Stimulated activated naive B cell treated with anti-CD40 and anti-IgM and Interleukin-4, amounts not matched to agents 10 μg/mL and 1 μg/mL and 100 μg/mL, for 72 hours (primary cell): ENCODE measurements at places on chromosomes 11 and 22.

DNA sequence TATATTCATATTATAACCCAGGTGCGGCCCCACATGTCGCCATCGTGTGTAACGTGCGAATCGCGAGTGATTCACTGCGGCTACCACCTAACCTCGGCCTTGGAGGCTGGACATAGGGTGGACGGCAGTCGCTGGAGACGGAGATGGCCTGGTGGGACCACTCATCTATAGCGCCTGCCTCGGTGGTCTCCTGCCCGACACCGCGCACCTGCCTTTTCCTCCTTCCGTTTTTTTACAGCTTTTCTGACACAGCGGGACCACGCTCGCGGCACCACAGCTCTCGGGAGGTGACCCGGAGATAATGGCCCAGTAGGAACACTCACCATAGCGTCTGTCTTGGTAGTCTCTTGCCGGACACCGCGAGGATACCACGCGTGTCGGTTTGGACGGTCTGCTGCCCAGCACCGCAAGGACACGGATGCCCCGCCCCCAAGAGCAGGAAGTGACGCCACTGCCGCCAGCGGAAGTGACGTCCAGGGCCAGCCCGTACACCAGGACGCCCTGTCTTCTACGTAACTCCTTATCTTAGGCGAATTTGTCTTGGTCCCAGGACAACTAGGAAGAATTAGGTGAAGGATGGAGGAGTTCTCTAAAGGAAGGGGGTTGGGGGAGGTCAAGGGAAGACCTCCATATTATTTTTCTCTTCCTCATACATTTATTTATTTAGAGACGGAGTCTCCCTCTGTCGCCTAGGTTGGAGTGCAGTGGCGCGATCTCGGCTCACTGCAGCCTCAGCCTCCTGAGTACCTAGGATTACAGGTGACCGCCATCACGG lies 6.4 kb downstream of the SNU13 start:
- DNase-seq, result peak; percentile 85

DNA sequence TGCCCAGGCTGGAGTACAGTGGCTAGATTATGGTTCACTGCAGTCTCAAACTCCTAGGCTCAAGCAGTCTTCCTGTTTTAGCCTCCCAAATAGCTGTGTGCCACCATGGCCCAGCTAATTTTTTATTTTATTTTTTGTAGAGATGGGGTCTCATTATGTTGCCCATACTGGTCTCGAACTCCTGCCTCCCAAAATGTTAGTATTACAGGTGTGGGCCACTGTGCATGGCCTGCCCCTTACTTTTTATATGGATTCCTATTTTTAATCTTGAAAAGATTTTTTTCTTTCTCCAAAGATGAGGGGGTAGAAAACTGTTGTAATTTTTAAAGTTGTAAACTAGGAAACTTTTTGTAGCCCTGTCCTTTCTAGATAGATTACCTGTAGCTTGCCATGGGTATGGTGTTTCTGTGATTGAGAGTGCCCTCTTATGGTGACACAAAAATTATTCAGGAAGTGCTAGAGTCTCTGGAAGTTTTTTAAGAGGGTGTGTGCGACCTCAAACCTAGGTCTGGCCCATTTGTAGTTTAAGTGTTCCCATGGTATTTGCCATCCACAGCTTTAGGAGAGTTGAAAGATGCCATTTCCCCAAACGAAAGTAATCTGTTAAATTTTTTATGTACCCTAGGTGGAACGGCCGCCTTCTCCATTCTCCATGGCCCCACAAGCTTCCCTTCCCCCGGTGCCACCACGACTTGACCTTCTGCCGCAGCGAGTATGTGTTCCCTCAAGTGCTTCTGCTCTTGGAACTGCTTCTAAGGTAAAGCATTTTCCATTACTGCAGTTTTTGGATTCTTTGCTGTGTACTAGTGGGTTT lies 32.4 kb downstream of the MCAM start:
- DNase-seq, result no peak

DNA sequence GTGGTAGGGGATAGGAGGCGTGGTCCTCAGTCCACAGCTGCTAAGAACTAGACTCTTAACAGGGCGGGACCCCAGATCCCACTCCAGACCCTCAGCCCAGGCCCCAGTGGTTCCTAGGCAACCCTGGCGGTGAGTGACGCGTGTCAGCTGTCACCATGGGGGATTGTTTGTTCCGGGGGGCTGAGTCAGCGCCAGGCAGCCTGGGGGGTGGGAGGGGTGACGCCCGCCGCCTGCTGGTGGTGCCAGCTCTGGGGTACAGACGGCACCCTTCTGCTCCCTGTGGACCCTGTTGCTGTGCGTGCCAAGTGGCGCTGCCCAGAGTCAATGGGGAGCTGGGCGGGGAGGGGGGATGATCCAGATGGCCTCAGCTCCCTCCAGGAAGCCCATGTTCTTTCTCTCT lies 2.5 kb downstream of the CNIH2 start:
- DNase-seq, result no peak

DNA sequence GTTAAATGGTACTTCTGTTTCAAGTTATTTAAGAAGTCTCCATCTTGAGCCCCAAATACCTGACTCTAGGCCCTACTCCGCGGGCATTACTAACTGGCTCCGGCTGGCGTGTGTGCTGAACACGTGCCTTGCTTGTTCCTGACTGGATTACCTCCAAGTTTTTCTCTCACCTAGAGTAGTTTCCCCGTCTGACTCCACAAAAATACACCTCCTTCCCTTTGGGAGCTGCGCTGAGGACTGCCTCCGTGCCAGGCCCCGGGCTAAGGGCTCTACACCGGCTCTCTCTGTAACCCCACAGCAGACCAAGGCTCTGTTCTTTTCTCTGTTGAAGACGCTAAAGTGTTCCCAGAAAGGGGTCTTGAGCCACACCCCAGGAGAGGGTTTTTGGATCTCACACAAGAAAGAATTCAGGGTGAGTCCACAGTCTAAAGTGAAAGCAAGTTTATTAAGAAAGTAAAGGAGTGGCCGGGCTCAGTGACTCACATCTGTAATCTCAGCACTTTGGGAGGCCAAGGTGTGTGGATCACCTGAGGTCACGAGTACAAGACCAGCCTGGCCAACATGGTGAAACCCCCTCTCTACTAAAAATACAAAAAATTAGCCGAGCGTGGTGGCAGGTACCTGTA lies 61.8 kb downstream of the ANO1 start:
- DNase-seq, result no peak
